Natural killer cell (primary cell): ENCODE measurements at places on chromosomes 6 and 20.

DNA sequence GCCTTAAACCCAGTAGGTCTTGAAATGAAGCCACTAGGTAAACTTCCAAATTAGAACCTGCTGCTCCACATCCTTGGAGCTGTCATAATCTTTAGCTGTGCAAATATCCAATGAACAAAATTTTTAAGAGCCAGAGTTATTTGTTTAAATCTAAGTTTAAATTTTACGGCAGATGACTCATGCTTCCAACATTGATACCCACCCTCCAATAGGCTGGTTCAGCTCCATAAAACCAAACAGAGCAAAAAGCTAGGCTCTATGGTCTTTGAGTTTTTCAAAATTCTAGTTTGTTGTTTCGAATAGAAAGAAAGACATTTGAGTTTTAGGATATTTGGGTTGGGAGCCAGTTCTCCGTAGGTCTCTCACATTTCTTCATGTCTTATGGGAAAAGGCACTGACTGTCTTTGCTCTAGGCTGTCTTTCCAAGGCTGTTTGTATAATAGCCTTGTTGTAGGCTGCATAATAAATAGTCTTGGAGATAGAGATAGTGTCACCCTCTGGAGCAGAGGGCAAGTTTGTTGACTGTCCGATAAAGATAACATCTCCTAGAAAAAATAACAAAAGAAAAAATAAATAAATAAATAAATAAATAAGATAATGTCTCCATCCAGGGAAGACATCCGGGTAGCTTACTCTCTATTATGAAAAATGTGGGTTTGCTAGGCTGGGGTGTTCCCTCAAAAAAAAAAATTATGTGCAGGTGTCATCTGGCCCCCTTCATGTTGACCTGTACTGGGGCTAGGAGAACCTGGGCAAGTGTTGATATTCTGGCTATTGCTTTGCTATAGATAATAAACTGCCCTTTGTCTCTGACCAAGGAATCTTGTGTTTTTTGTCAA lies 36.5 kb downstream of the SLC2A12 start:
- no peak for DNase-seq

DNA sequence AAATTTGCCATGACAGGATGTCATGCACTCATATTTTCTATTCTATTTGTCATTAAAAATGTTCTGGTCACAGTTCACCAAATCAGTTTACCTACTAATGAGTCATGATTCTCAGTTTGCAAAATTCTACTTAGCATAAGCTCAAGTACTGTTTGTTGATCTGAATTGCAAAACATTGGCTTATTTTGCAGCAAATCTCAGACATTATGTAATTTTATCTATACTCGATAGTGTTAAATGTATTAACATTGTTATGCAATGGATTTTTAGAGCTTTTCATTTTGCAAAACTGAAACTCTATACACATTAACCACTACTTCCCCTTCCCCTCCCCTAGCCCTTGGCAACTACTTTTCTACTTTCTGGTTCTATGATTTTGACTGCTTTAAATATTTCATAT lies 213.8 kb upstream of the ZFP64 start:
- peak; percentile 58 for DNase-seq

DNA sequence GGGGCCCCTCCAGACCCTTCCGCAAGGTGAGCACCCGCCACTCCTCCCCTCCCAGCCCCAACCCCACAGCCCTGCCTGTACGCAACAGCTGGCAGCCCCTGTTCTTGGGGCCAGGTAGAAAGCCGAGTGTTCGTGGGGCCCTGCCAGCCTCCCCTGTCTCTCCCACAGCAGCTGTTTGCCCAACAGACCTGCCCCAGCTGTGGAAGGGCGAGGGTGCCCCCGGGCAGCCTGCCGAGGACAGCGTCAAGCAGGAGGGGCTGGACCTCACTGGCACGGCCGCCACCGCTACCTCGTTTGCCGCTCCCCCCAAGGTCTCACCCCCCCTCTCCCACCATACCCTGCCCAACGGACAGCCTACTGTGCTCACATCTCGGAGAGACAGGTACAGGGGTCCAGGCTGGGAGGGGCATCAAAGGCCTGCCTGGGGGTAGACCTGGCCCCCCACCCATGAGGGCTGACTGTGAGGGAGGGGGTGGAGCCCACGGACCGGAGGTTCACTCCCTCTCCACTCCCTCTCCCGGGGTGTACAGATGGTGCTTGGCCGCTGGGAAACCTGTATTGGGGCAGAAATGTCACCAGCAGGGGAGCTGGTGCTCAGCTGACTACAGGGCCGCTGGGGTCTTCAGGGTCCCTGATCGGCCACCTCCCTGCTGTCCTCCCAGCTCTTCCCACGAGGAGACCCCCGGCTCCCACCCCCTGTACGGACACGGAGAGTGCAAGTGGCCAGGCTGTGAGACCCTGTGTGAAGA lies 41.1 kb downstream of the FOXP4 start:
- no peak for DNase-seq

GRCh38 chr20:15789079-15789478 lies 784.2 kb downstream of the KIF16B start:
- DNase-seq: no peak

GRCh38 chr20:59451066-59451630 lies 150.7 kb downstream of the EDN3 start:
- DNase-seq: no peak

- no peak for DNase-seq
Measured at GRCh38 chr6:157240059-157240959, 83.0 kb downstream of the TMEM242 start.

DNA sequence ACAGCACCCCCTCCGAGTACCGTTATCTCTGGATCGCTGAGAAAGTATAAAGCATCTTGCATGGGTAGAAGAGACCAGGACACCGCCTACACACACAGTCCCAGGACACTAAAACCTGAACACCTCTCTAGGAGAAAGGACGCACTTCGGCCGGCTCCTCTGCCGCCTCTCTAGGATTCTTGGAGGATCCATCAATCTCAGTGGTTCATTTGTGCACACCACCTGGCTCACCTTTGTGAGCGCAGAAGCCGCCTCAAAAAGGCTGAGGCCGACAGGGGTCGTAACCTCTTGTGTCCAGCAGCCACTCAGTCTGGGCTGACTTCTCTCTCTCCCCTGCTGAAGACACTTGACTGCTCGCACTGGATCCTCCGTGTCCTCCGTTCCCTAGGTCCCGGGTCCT lies 13.5 kb downstream of the ZSCAN23 start:
- no peak for DNase-seq

DNA sequence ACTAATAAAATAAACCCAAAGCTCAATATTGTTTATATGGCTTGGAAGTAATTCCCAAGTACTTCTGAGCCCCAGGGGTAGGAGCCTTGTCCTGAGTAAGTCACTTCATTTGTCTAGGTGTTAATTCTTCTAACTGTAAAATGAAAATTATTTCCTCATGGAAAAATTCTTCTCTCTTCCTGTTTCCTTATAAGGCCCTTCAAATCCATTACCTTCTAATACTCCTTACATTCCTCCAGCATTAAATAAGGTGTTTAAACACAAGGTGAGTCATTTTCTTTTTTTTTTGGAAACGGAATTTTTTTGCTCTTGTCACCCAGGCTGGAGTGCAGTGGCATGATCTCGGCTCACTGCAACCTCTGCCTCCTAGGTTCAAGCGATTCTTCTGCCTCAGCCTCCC lies 41.9 kb downstream of the PRR18 start:
- DNase-seq: no peak

- DNase-seq: no peak
Measured at GRCh38 chr20:40390654-40391053, 298.4 kb downstream of the MAFB start.

GRCh38 chr6:125346926-125347563 lies 45.3 kb upstream of the HDDC2 start:
- DNase-seq: no peak

GRCh38 chr6:18327626-18328025 lies 59.5 kb upstream of the RNF144B start:
- DNase-seq: no peak

DNA sequence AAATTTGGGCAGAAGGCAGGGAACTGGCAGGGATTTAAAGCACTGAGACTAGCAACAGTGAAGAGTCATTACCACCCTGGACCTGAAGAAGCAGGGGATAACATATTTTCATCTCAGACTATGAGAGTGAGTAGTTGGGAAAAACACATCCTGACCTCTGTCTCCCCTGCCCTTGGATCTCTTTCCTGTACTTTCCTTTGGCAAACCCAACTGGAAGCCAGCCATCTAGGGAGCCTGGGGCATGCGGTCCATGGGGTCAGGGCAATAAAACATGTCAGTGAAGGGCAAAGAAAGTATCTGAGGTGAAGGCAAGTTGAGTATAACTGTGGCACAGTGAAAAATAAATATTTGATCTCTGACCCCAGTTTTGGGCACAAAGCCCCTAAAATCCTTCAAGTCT lies 698.2 kb downstream of the DOK5 start:
- no peak for DNase-seq

DNA sequence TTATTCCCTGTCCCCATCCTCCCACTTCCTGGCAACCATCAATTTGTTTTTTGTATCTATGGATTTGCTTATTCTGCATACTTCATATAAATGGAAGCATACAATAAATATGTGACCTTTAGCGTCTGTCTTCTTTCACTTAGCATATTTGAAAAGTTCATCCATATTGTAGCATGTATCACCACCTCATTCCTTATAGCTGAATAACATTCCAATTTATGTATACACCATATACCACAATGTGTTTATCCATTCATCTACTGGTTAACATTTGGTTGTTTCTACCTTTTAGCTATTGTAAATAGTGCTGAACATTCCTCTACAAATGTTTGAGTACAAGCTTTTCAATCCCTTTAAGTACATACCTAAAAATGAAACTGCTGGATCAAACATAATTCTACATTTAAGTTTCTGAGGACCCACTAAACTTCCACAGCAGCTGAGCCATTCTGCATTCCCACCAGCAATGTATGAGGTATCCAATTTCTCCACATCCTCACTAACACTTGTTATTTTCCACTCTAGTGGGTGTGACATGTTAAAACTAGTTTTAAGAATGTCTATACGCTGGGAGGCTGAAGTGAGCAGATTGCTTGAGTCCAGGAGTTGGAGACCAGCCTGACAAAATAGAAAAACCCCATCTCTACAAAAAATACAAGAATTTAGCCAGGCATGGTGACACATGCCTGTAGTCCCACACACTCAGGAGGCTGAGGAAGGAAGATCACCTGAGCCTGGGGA lies 32.9 kb downstream of the NUDT3 start:
- no peak for DNase-seq

DNA sequence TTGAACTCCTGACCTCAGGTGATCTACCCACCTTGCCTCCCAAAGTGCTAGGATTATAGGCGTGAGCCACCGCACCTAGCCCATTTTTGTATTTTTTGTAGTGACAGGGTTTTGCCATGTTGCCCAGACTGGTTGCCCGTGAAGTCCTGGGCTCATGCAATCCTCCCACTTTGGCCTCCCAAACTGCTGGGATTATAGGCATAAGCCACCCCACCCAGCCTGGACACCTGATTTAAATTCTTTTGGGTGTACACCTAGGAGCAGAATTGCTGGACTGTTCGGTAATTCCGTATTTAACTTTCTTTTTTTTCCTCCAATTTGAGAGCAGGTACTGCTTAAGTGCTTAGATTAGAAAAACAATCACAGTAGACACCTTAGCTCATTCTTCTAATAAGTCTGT lies 5.6 kb upstream of the NRM start:
- DNase-seq: no peak

DNA sequence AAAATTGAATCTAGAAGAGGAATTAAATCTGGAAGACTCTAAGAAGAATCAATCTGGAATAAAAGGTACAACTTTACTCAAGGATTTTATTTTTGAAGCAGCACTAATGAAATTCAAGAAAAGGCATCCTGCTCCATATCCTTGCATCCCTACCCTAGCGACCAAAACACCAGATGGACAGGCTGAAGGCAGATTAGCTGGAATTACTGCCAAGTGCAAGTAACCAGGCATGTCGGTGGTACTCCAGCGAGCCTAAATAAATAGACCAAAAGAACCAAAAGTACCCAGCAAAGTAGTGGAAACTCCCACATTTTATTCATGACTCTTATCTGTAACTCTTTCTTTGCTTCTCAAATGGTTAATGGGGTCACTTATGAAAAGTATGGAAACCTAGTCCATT lies 21.0 kb downstream of the OPRM1 start:
- DNase-seq: no peak

DNA sequence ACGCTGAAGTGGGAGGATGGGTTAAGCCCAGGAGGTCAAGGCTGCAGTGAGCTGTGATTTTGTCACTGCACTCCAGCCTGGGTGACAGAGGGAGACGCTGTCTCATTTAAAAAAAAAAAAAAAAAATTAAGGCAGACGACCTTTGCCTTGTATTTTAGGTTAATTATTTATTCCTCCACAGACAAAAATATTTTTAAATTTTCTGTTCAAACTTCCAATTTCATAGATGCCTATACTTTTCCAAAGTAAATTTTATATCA lies 6.3 kb upstream of the SMIM28 start:
- no peak for DNase-seq

DNA sequence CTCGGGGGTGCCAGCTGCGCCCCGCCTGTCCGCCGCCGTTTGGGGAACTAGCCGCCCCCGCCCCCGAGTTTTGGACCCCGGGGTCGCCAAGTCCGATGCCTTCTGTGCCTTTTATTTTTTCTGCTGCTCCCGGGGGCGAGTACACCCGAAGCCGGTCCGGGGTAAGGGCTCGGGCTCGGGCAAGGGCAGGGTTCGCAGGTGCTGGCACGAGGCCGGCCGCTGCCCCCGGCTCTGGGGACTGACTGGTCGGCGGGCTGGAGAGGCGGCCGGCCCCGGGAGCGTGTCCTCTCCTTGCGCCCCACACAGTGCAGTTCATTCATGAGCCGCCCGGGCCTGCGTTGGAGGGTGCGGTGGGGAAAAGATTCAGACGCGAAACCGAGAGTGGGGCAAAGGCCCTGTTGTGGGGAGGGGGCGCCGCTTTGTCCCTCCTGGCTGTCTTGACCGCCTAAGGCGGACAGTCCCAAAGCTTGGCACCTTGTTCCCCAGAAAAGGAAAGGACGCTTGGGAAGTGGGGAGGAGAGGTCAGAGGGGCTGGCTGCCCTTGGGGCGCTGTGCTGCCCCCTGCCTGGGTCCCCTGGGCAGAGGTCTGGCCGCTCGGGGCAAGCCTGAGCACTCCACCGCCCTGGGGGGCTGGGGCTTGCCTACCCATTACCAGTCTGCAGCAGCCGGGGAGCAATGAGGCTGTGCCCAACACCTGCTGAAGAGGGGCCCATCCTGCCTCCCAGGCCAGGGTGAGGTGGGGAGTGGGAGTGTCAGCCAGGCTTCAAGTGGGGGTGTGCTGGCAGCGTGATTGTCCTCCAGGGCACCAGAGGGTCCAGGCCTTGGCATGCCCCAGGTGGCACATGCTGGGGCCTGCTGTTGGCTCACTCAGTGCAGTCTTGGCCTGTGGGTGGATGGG lies 915 bp downstream of the TMEM63B start:
- DNase-seq: peak; percentile 31

DNA sequence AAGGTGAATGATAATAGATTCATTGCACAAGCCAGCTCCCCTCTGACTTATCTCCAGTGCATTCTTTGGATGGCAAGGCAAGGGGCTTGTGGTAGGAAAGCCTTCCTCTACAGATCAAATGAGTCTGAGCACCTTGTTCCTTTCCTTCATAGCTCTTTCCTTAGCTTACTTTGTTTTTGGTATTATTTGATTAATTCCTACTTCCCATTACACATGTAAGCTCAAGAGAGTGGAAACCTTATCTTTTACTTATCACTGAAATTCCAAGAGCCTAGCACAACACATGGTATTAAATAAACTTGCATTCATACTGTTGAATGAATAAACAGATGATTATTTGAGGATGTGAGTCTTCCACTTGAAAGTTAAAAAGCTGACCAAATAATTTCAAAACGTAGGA lies 41.7 kb downstream of the FRK start:
- DNase-seq: no peak
